NCI-H2029 (cell line): ENCODE measurements at places on chromosomes 11 and 22.

DNA sequence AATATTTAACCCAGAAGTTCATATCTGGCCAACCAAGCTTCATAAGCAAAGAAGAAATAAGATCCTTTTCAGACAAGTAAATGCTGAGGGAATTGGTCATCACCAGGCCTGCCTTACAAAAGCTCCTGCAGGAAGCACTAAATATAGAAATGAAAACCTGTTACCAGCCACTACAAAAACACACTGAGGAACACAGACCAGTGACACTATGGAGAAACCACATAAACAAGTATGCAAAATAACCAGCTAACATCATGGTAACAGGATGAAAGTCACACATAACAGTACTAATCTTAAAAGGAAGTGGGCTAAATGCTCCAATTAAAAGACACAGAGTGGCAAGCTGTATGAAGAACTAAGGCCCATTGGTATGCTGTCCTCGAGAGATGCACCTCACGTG, 311.4 kb downstream of the DYNC2H1 start:
- no peak for DNase-seq

DNA sequence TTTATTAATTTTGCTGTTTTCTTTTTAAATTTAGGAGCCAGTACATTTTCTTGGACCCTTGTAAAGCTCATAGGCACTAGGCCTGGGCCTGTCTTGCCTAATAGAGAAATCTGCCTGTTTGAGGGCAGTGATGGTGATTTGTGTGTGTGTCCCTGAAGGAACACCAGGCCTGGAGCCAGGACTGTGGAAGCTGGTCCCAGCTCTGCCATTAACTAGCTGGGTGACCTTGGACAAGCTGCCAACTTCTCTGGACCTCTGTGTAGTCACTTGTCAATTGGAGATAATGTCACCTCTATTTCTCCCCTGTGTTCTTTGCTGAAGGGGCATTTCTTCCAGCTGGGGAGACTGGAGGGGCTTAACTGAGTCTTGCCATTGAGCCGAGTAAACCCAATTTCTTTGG, 16.0 kb upstream of the FTH1 start:
- no peak for DNase-seq

- no peak for DNase-seq
Measured at GRCh38 chr11:121636081-121636799, 183.5 kb upstream of the SORL1-AS1 start.

DNA sequence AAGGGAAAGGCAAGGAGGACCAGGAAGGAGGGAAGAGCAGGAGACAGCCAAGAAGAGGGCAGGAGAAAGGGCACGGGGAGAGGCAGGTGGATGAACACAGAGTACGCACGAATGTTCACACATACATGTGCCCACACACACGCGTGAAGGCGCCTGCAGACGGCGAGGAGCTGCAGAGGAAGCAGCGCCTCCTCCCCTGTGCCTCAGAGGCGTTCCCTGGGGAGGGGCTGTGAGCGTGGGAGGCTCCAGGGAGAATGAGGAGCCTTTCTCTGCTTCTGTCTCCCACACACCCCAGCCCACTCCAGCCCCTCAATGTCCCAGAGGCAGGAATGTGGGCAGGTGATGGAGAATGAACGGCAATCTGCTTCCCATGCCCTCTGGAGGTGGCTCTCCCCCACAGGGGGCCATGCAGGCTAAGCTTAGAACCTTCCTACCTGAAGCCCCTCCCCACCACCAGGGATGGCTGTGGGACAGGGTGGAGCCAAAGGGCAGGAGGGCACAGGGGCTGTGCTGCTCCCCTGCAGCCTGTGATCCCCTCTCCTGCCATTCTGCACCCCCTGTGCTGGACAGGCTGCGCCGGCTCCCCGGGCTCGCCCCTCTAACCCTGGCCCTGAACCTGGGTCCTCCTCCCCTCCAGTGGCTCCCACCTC, 25.3 kb downstream of the PPM1F start:
- no peak for DNase-seq

DNA sequence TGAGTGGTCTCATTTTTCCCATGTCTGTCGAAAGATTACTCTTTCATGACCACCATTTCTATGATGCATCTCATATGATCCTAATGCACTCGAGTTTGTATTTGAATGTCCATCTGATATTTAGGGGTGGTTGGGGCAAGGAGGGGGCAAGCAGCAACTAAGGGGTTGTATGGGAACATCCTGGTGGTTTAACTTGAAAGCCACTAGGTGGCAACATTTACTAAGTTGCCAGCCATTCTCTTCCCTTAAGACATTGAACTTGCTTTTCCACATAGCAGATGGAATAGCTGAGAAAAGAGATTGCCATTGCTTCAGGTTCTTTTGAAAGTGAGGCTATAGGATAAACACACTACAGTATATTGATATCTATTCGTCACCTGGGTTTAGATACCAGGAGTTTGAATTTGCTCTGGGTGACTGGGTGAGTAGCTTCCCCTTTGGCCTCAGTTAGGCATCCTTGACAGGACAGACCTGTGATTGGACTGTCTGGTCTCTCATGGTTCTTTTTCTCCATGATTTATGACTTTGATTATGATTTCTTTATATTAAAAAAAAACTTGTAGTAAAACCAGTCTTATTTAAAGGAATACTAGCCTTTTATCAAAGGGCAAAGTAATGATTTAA, 32.4 kb downstream of the NF2 start:
- peak; percentile 5 for DNase-seq

GRCh38 chr11:41320238-41320637, 139.2 kb downstream of the LRRC4C start:
- no peak for DNase-seq

DNA sequence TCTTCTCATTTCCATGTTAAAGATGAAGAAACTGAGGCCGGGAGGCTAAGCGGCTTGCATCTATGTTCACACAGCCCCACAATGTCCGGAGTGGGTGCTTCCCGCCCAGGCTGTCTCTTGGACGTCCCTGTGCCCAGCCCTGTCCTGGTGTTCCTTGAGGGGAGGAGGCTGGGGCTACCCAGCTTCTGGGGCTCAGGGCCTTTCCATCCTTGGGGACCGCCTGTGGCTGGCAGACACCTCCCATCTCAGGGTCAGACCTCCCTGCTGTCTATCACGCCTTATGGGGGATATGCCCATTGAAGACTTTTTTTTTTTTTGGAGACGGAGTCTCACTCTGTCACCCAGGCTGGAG, 95.5 kb downstream of the WNT7B start:
- no peak for DNase-seq

- no peak for DNase-seq
Measured at GRCh38 chr11:67256477-67257135, 9.7 kb upstream of the GRK2 start.

GRCh38 chr11:57121996-57122395, 59.8 kb upstream of the LRRC55 start:
- no peak for DNase-seq

GRCh38 chr11:93727985-93728791, 13.1 kb downstream of the TAF1D start:
- DNase-seq = no peak

GRCh38 chr11:46240861-46241260, 36.6 kb upstream of the CREB3L1 start:
- DNase-seq = no peak

DNA sequence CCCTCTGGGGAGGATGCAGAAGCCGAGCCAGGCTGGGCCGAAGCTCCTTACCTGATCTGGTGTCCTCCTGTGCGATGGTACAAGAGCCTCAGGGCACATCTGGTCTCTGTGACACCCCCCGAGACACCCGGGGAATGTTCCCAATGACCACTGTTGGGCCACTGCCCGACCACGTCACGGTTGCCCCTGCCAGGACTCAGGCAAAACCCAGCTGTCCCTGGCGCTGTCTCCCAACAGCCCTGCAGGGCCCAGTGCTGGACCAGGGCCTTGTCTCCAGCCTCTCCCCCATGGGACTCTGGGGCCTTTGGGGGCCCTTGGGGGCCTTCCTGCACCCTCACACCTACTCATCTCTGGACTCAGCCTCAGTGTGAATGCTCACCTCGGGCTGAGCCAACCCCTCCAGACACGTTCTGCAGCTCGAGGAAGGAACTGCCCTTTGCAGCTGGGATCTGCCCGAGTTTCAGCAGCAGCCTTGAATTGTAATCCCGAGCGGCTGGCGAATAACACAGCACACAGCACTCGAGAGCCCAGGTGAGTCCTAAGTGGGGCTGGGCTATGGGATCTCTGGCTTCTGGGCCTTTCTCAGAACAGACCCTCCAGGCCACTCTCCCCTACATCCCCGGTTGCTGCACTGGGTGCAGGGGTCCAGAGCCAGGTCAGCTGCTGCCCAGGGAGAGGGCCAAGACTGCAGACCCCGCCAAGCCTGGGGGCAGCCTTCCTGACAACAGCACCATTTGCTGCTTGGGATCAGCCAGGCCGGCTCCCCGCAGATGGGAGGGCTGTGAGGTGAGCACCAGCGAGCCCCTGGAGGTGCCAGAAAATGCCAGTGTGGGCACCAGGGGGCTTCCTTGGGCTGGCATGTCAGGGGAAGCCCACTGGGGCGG, 39.8 kb downstream of the RTN4R start:
- no peak for DNase-seq

- peak; percentile 91 for DNase-seq
Measured at GRCh38 chr11:45921561-45922424, 663 bp upstream of the LARGE2 start.

- DNase-seq = no peak
Measured at GRCh38 chr11:69297787-69298266, 3.9 kb downstream of the MYEOV start.

DNA sequence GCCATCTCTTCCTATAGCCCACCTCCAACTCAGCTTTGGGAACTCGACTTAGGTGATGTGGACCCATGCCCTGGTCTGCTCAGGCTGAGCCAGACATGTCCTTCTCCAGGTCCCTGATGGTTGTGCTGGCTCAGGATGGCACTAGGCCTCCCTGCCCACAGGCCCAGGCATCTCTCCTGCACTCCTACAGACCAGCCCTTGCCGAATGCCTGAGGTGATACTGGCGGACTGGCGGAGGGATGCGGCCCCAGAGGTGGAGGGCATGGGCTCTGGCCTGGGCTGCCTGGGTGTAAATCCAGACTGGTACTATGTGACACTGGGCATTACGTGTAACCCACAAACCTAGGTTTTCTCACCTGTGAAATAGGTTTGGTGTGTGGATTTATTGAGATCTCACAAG, 352.8 kb downstream of the SHANK2 start:
- no peak for DNase-seq

GRCh38 chr11:118918686-118919280, 6.9 kb downstream of the BCL9L start:
- DNase-seq = no peak

- DNase-seq = peak; percentile 54
Measured at GRCh38 chr22:48254311-48254873, 1491.9 kb downstream of the TBC1D22A start.

GRCh38 chr22:45968751-45969413, 8.1 kb downstream of the WNT7B start:
- no peak for DNase-seq

DNA sequence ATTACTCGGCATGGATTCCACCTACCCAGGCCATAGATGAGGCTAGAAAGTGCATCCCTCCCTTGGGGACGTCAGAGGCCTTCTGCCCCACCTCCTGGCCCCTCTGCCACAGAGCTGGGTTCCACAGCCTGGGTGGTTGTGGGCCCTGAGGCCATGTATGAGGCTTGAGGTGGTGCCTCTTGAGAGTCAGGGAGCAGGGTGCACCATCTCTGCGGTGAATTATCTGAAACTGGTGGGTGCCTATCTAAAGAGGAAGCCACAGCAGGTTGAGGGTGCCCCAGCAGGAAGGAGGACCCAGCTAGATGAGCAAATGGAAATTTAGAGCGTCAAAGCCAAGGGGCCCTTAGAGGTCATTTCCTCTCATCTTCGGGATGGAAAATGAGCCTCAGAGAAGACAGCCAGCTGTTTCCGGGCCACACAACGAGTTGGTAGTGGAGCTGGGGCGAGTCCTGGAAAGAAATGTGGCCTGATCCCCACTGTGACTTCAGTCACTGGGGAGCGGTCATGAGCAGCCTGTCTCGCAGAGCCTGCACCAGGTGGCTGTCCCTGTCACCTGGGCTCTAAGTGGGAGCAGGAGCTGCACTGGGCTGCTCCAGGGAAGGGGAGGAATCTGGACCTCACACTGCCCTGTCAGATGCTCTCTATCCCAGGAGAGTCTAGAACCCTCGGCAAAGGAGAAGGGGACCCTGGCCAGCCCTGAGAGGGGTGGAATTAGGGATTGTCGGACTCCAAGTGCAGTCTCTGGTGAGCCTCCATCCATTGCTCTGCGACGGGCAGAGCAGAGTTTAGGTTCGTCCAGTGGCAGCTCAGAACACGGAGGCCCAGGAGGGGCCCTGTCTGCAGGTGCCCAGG, 7.3 kb downstream of the ADORA2A start:
- DNase-seq = no peak

- peak; percentile 9 for DNase-seq
Measured at GRCh38 chr11:63884196-63884932, 32.6 kb downstream of the RCOR2 start.
